ENCODE measurements at places on chromosomes 16 and 17.

- no peak for DNase-seq
These were observed 2032.8 kb downstream of the TP53TG3F start for GRCh38 chr16:35492225-35492624.

- no peak for DNase-seq
These were observed 45.6 kb downstream of the PRMT7 start for GRCh38 chr16:68356249-68356918.

DNA sequence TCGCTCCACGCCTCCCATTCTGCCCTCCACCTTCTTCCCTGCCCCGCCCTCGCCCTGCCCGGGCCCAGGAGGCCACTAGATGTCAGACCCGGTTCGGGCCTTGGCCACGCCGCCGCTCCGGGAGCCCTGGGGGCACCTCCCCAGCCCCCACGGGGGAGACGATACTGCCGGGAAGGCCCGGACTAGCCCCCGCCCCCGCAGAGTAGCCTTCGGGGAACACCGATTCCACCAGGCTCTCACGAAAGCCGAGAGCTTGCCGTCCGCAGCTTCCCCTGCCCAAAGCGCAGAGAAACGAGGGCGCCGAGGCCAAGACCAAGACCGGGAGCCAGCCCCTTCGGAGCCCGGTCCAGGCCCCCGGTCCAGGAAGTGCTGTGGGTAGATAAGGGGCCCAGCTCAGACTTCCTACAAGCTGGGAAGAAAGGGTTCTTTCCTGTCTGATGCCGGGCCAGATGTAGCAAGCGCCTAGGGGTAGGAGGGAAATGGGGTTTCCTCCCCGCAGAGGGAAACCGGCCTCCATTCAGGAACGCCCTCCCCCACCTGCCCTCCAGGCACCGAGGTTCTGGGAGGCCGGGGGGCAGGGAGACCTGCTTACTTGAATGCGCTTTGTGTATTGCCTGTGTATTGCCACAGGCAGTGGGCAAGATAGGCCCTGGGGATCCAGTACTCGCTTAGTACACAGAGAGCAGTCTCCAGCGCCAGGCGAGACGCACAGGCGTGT is 806 bp upstream of the CYB561 start:
- DNase-seq, result peak; percentile 85

DNA sequence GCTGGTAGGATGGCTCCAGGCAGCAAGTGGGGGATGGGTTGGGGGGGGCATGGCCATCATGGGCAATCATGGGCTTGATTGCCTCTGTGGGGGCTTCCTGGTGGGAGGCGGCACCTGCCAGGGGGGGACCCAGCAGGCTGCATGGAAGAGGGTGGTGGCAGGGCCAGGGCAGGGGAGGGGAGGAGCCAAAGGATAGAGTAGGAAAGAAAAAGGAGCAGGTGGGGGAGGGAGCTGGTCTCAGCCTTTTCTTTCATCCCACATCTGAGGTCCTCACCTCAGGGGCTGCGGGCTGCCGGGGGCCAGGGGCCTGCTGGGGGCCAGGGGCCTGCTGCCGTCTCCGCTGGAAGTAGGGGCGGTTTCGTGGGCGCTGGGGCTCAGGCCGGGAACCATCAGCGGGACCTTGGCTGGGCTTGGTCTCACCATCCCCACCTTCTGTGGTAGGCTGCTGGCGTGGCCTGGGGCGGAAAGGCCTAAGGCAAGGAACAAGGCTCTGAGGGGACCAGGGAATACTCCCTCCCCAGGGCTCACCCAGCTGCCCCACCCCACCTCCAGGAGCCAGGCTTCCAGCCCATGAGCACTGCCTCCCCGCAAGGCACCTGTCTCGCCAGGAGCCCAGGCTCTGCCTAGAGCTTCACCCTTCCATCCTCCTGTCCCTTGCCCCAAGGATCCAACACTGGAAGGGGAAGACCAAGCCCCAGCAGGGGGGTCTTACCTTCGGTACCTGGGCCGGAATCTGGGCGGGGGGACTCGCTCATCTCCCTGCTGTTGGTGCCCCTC is 5.0 kb downstream of the YBX2 start:
- DNase-seq, result peak; percentile 52

DNA sequence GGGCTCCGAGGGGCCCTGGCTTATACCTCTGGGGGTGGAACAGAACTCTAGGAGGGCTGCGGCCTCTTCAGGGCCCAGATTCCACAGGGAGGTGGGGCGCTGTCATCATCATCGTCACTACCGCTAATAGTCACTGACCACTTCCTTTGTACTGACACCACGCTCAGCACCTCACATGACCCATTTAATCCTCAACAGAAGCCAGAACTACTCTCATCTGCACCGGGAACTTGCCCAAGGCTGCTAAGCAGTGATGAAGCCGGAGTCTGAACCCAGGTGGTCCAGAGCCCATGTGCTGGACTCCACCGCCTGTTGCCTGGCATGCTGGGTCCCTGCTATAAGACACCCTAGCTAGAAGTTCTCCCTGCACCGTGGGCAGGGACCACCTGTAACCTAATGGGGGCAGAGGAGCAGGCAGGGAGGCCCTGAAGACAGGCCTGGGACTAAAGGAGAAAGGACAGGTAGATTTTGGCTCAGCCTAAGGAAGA is 12.0 kb downstream of the UNC13D start:
- peak; percentile 70 for DNase-seq

GRCh38 chr16:11180489-11180888 is 75.5 kb downstream of the SOCS1 start:
- no peak for DNase-seq

DNA sequence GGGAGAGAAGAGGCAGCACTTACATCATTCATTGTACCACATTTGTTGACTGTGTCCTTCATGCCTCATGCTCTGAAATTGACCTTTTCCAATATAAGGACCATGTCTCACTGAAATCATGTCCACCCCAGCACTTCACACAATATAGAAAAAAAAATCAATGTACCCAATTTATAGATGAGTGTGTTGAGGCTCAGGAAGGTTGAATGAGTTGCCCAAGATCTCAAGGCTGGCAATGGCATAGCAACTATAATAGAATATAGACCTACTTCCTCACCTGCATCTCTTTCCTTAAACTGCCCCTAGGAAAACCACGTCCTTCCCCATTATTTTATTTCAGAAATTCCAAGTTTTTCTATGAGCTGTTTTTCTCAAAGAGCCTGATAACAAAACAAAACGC is 912 bp upstream of the VAT1L start:
- no peak for DNase-seq

GRCh38 chr17:14442798-14443528 is 142.1 kb downstream of the HS3ST3B1 start:
- DNase-seq, result no peak

DNA sequence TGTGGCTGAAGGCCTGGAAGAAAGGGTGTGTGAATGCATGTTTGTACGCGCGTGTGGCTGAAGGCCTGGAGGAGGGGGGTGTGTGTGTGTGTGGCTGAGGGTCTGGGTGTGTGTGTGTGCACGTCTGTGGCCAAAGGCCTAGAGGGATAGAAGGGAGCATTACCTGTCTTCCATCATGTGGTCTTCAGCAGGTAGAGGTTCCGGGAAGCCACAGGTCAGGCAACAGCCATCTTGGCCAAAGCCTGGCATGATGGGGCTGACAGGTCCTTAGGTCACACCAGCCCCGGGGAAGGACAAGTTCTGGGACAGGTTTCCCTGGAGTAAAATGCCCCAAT is 5.2 kb downstream of the LITAFD start:
- DNase-seq, result peak; percentile 51

DNA sequence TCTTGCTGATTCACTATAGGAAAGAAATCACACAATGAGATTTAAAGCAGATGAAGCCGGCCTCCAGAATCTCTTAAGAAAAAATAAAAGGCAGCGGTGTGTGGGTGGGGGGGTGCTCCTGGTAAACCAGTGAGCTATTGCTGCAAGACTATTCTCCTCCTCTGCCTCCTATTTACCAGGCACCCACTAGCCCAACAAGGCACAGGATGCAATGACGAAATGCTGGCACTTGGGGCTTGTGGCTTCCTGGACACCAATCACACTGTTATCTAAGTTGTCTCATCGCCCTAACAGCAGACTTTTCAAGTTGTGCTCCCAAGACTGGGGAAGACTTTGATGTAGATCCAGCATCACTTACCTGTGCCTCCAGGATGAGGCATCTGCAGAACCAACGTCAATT is 50.2 kb upstream of the NDRG4 start:
- no peak for DNase-seq

DNA sequence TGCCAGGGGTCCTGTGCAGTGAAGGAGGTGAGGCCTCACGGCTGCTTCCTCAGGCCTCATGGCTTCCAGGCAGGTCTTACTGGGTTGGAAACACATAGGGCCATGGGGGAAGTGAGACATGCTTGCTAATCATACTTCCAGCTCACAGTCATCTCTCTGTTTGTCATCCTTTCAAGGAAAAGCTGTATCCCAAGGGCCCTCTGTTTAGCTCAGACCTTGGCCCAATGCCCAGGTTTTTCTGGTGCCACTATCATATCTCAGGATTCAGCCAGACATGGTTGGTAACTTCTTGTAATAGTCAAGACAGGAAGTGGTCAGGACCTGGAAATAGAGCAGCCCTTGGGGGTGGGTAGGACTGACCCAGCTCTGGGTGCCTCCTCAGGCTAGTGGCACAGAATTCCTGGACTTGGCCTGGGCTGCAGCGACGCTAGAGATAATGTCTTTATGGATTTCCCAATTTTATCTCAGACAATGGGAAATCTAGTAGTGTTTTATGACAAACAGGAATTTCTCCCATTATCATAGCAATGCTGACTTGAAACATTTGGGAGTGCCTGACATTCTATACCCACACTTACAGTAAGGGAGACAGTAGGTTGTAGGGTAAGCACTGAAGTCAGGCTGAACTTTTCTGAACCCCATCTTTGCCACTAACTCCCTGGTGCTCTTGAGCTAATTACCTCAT is 13.5 kb upstream of the ITGB3 start:
- DNase-seq, result no peak

- no peak for DNase-seq
These were observed 109.4 kb downstream of the CDK5R1 start for GRCh38 chr17:32596206-32596605.

DNA sequence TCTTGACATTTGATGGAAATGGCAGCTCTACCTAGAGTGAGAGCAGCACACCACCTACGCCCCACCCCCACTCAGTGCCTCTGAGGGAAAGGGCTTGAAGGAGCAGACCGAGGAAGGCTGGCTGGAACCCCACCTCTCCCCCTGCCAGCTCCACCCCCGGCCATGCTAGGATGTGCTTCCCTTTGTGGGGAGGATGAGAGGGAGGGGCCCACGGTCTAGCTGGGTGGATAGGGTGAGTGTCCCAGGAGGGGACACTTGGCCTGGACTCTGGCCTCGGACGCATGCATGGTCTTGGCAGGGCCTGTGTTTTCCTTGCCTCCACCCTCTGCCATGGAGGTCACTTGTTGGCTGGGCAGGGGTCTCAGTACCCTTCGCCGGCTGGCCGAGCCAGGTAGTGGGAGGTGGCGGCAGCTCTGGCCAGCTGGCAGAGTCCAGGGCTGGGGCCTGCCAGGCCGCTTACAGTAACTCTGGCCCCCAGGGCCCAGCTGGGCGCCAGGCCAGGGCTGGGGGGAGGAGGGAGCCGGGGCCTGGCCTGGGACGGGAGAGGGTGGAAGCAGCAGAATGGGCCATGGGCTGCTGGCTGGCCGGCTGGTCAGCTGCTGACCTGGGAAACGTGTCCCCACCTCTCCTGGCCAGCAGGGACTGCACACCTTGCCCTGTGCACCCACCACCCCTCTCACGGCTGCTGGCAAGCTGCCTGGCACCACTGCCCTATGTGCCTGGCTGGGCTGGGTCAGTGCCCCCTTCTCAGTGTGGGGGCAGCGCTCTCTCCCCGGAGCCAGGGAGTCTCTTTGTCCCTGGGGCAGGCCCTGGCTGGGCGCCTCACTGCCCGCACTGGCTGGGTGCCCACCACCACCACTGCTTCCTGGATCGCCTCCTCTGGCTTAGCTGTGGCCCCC is 23.0 kb downstream of the RARA start:
- no peak for DNase-seq

DNA sequence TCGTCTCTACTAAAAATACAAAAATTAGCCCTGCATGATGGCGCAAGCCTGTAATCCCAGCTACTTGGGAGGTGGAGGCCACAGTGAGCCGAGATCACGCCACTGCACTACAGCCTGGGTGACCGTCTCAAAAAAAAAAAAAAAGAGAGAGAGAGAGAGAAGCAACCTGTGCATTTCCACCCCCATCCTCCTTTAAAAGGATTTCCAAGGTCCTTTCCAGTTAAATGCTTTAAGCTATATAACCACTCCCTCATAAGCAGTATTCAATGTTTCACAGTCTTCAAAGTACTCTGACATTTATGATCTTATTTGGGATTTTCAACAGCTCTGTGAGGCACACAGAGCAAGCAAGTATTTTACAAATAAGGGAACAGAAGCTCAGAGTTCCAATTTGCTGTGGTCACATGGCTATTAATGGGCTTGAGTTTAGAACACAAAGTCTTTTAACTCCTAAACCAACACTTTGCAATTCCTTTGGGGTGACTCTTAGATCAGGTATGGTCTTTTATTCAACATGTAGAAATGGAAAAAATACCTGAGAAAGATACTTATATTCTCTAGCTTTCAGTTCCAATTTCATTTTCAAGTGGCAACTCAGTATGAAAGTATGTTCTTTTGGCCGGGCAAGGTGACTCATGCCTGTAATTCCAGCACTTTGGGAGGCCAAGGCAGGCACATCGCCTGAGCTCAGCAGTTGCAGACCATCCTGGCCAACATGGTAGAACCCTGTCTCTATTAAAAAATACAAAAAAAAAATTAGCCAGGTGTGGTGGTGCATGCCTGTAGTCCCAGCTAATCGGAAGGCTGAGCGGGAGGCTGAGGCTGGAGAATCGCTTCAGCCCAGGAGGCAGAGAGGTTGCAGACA is 31.3 kb downstream of the SPOP start:
- DNase-seq, result peak; percentile 90

DNA sequence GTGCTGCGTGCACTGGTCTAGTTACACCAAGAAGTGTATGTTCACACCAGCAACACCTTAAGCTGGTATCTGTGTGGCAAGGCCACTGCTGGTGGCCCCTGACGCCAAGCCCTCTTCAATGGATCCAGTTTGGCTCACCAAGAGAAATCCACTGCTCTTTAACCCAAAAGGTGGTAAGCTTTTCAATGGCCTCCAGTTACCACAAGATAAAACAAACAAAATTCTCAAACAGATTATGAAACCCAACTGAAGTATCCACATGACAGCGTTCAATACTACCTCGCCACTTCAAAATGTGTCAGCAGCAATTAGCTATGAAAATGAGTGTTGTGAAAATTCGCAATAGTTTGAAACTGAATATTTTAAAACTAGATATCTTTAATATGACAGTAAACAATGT is 96.5 kb upstream of the AKTIP start:
- no peak for DNase-seq

- no peak for DNase-seq
These were observed 3.2 kb downstream of the DPEP1 start for GRCh38 chr16:89616623-89617022.

DNA sequence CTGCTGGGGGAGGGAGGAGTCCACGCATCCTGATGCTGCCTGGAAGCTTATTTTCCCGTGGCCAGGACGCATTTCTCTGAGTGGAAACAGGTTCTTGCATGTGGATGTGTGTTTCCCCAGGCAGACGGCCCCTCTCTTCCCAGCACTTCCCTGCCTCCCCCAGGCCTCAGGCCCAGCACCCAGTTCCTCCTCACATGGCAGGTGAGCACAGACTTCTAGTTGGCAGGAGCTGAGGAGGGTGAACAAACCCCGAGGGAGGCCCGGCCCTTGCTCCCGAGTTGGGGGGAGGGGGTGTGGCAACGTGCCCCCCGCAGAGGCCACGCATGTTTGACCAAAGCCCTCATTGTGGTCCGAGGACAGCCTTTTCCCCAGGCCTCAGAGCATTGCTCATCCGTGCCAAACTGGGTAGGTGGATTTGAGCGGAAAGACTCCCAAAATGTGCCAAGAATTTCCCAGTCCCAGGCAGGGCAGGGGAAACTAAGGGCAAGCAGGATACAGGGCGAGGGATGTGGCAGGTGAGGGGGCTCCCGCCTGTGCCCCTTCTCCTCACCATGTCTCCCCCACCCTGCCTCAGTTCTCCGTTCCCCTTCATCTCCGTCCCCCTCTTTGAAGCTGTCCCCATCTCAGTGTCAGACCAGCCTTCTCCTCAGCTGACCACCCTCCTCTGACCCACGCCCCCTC is 1.5 kb upstream of the SPEM1 start:
- no peak for DNase-seq
